NCI-H1930 (cell line): ENCODE measurements at places on chromosomes 4 and X.

GRCh38 chr4:24770032-24770584 is 25.3 kb upstream of the SOD3 start:
- no peak for DNase-seq

DNA sequence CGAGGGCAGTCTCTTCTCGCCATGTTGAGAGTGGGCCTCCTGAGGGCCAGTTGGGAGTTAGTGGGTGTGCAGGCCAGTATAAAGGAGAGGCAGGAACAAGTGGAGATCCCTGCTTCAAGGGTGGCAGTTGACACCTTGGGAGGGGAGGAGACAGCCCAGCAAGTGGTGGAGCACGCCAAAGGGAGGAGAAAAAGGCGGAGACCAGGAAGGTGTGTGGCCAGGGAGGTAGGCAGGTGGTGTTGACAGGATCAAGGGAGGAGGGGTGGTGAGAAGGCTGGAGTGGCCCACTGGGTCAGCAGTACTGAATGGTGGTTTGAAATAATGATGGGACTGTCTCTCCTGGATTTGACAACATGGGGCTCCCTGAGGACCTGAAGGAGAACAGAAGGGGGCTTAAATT is 32.6 kb downstream of the ZNF185 start:
- DNase-seq: no peak

- DNase-seq: no peak
Measured at GRCh38 chr4:8308144-8308543, 38.6 kb downstream of the HTRA3 start.

- DNase-seq: no peak
Measured at GRCh38 chr4:127047930-127048329, 584.8 kb upstream of the INTU start.

DNA sequence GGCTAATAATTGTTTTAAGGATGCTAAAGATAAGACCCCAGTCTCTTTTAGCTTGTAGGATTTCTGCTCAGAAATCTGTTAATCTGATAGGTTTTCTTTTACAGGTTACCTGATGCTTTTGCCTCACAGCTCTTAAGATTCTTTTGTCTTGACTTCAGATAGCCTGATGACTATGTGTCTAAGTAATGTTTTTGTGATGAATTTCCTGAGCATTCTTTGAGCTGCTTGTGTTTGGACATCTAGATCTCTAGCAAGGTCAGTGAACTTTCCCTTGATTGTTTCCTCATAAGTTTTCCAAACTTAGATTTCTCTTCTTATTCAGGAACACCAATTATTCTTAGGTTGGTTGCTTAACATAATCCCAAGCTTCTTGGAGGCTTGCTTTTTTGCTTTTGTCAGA is 104.1 kb downstream of the ZNF518B start:
- DNase-seq: no peak

- DNase-seq: no peak
Measured at GRCh38 chrX:39065051-39065871, 264.0 kb downstream of the MID1IP1 start.

- no peak for DNase-seq
Measured at GRCh38 chrX:153318811-153319210, 2.8 kb downstream of the PNMA6F start.

GRCh38 chr4:86653237-86653865 is 59.2 kb downstream of the PTPN13 start:
- no peak for DNase-seq

DNA sequence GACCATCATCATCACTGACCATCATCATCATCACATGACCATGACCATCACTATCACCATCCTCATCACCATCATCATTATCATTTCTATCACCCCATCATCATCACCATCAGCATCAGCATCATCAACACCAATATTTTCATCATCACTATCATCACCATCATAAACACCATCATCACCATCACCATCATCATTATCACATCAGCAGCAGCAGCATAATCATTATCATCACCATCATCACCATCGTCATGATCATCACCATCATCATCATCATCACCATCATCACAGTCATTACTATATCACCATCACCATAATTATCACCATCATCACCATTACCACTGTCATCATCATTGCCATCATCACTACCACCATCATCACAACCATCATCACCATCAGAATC is 117.6 kb downstream of the DHRSX start:
- DNase-seq: no peak

DNA sequence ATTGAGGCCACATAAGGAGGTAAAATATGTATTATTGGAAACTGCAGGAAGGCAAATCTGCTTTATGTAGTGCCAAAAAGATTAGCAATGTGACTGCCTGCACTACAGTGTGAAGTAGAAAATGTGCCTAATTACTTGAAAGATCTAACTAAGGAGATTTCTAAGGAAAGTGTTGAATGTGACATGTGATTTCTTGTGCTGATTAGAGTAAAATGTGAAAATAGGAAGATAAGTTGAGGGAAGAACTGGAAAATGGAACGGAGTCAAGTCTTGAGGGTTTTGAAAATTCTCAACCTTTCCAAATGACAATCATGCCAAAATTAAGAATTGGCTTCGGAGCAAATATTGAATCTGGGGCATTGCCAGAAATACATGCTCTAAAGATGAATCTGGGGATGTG is 209.5 kb upstream of the SPOCK3 start:
- no peak for DNase-seq

DNA sequence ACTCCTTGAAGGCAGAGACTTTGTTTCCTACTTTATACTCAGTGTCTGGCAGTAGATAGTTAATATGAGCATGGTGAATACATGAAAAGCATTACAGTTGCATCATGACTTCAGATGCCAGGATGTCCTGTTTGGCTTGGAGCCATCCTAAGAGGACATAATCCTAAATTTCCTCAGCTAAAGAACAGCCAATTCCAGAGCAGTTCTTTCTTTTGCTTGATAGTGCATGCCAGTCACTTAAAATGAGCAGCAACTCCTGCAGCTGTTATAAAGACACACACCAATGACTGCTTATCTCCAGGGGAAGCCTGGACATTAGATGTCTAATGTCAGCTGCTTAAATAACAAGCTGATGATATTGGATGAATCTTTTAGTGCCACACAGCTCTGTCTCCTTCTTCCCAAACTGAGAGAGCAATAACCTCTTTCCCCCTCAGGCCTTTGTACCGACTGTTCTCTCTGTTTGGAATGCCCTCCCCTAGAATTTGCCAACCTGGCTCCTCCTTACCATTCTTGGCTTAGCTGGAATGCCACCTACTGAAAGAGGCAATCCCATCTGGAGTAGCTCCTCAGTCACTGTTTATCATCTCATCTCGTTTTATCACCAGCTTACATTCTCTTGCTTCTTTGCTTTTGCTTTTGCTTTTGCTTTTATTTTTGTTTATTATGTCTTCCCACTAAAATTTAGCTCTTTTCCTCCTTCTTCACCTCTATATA is 100.8 kb upstream of the USP38 start:
- no peak for DNase-seq

DNA sequence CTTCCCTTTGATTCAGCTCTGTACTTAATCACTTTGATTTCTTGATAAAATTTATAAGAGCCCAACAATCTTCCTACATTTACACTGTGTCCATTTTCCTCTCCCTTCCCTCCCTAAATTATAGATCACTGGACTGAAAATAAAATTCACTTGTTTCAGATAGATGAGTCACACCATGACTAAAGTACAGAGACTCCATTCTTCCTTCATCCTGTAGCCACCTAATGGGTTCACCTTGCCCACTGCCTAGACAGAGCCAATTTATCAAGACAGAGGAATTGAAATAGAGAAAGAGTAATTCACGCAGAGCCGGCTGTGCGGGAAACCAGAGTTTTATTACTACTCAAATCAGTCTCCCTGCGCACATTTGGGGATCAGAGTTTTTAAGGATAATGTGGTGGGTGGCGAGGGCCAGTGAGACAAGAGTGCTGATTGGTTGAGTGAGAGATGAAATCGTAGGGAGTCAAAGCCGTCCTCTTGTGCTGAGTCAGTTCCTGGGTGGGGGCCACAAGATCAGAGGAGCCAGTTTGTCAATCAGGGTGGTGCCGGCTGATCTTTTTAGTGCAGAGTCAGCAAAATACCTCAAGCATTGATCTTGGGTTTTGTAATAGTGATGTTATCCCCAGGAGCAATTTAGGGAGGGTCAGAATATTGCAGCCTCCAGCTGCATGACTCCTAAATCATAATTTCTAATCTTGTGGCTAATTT is 71.3 kb upstream of the MED14 start:
- DNase-seq: no peak

- DNase-seq: no peak
Measured at GRCh38 chrX:128739539-128739938, 687.3 kb upstream of the ACTRT1 start.

DNA sequence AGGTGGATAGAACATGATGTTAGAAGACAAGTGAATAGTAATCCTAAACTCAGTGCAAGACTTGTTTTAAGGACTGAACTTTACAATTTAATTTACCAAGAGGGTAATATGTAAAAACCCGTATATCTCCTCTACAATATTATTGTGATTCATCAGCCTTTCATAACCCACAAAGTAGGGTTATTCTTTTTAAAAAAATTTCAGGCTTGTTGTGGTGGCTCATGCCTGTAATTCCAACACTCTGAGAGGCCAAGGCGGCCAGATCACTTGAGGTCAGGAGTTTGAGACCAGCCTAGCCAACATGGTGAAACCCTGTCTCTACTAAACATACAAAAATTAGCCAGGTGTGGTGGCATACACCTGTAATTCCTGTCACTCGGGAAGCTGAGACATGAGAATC is 7.2 kb downstream of the IBSP start:
- no peak for DNase-seq

- peak; percentile 16 for DNase-seq
Measured at GRCh38 chr4:113278324-113278934, 229.0 kb downstream of the ANK2 start.

DNA sequence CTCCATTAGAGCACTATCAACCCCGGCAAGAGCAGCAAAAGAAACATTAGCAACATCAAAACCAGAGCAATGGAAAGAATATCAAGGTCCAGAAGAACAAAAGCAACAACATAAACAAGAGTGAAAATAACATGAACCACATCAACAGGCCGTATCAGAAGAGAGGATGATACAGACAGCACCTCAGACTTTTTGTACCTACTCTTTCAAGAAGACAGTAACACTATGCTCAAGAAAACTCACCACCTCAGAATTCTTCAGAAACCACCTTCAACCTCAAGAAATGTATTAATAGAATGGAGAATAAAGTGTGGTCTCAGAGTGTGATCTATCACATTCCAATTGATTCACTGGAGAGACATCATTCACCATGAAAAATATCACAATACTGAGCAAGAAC is 46.5 kb downstream of the VSIG4 start:
- no peak for DNase-seq

DNA sequence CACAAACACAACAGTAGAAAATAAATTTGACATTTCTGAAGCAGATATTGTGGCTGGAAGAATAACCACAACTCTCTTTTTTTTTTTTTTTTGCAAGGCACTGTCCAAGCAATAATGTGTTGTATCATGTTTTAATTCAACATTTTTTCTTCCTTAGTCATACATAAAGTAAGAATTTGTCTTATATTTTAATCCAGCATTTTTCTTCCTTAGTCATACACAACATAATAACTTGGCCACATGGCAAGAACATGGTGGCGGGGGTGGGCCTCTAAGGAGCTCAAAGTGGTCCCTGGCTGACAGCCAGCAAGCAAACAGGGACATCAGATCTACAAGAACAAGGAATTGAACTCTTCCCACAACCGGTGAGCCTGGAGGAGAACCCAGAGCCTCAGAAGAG is 20.2 kb downstream of the FBXW7 start:
- DNase-seq: no peak

DNA sequence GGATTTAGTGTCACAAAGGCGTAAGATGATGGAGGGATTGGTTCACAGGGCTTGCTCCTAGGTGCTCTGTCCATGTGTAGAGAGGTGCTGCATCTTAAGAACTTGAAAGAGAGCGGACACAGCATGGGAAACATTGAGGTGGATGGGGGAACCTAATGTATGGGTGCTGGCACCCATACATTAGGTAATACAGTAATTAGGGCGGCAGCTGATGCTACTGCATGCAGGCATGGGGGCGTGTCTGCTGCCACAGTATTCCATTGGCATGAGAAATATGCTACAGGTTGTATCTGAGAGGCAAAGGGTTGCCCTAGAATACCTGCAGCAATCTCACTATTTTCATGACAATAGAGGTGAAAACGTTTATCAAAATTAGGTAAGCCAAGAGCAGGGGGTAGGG is 45.8 kb upstream of the UXT start:
- DNase-seq: no peak

DNA sequence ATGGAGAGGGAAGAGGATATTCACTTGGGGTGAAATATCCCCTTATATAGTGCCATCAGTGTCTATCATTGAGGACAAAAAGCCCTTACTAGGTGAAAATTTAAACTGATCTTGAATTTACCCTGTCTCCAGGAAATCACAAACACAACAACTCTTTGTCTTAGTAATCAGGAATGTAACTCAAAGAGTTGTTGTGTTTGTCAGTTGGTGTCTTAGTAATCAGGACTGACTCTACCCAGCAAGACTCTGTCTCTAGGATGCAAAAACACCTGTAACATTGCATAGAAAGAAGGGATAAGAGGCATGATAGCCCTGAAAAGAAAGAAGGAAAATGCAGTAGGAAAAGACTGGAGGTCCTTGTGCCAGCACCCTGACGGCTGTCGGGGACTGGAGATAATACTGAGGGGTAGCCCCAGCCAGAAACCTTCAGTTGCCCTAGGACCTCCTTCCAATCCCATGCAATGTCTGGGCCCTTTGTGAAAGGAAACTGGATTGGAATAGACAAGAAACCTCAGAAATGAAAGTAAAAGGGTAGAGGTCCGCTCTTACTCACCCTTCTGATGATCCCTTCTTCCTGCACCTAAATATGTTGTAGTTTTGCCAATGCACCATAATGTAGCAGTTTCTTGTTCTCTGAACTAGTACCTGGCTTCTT is 45.3 kb downstream of the HMGB2 start:
- no peak for DNase-seq

DNA sequence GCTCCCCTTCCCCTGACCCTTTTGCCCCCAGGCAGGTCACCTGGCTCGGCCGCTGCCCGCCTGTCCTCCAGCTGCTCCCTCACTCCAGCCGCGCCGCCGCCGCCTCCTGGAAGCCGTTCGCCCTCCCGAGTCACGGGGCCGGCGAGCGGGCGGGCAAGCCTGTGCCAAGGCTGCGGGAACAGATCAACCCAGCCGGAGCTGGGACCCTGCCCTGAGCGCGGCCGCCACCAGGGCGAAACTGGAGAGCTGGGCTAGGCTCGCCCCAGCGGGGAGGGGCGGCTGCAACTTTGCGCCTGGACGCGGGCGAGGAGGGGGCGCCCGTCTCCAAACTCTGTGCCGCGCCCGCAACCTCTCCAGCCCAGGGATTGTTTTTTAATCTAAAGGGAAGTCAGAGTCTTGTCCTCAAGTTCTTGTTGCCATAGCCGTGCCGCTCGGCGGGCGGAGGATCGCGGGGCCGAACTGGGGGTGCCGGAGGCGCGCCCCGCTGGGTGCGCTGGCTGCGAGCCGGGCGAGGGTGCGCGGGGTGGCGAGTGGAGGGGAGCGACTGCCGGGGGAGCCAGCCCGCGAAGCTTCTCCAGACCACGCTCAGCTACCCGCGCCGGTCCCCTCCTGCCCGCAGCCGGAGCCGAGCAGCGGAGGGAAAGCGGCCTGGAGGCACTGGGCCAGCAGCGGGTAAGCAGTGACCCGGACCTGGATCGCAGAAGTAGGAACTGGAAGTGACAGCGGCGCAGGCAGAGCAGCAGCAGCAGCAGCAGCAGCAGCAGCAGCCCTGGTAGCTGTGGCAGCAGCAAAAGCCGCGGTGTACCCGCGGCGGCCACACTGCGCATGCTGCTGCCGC is 13.4 kb downstream of the ARHGEF6 start:
- peak; percentile 6 for DNase-seq

- DNase-seq: no peak
Measured at GRCh38 chr4:123444290-123444731, 47.7 kb downstream of the SPRY1 start.
